Pancreas (tissue), 10 donors: ENCODE measurements at places on chromosomes 5 and 9.

- no peak for DNase-seq
Observed at GRCh38 chr5:2813678-2814077, 62.2 kb upstream of the IRX2 start.

GRCh38 chr5:112921026-112921832 lies 798 bp downstream of the REEP5 start:
- DNase-seq, result peak; percentile 59

GRCh38 chr9:138097501-138097991 lies 220.0 kb downstream of the CACNA1B start:
- no peak for DNase-seq

- no peak for DNase-seq
Observed at GRCh38 chr5:84285641-84286637, 98.7 kb downstream of the EDIL3 start.

DNA sequence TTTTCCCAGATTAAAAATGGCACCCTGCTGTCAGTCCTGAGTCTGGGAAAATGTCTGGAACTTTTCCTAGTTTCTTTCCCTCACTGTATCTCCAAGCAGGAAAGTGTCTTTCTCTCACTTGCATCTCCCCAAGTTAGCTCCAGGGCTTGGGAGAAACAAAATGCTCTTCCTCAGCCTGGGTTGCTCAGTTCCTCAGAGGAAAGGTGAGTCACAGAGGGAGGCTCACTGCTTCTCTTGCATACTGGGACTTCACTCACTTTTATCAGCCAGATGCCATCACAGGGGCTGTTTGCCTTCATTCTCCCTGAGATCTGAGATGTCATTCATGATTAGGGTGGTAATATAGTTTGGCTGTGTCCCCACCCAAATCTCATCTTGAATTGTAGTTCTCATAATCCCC lies 519.9 kb downstream of the SEMA5A start:
- no peak for DNase-seq

DNA sequence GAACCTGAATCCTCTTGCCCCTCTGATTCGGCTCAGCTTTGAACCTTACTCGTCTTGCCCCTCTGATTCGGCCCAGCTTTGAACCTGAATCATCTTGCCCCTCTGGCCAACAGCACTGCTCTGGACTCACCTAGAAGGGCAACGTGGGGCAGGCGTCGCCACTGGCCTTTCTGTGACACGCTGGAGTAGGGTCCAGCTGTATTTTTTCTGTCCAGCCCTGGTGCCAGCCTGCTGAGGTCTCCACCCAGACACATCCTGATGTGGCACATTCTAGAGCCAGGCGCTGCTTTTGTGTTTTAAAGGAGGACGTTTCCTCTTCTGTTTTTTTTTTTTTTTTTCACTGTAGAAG lies 15.2 kb upstream of the CPEB4 start:
- DNase-seq, result no peak

DNA sequence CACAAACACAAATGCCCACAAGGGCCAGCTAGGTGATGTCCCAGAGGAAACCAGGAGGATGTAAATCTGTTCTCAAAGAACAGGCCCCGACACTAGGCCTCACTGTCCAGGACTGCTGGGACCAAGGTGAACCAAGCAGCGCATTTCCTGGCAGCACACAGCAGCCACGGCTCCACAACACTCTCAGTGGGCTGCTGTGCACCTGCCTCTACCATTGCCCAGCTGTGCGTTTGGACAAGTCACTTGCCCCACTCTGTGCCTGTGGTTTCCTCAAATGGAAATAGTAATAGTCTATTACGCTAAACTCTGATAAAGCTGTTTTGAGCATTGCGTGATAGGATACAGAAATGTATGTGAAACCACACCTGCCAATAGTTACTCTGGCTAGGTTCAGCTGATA lies 544.5 kb downstream of the BNC2 start:
- DNase-seq, result no peak

DNA sequence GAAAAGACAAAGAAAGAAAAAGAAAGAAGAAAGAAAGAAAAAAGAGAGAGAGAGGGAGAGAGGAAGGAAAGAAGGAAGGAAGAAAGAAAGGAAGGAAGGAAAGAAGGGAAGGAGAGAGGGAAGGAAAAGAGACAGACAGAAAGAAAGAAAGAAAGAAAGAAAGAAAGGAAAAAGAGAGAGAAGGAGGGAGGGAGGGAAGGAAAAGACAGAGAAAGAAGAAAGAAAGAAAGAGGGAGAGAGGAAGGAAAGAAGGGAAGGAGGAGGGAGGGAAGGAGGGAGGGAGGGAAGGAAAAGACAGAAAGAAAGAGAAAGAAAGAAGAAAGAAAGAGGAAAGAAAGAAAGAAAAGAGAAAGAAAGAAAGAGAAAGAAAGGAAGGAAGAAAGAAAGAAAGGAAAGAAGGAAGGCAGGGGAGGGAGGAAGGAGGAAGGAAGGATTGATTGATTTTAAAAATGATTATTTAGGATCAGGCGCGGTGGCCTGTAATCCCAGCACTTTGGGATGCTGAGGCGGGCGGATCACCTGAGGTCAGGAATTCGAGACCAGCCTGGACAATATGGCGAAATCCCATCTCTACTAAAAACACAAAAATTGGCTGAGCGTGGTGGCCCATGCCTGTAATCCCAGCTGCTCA lies 23.3 kb upstream of the TOR1B start:
- DNase-seq, result no peak

GRCh38 chr9:20941174-20941690 lies 90.2 kb downstream of the HACD4 start:
- DNase-seq, result peak; percentile 30

GRCh38 chr9:134570711-134571325 lies 70.8 kb upstream of the COL5A1 start:
- no peak for DNase-seq

- DNase-seq, result no peak
Observed at GRCh38 chr5:171462136-171462927, 42.9 kb downstream of the FGF18 start.

DNA sequence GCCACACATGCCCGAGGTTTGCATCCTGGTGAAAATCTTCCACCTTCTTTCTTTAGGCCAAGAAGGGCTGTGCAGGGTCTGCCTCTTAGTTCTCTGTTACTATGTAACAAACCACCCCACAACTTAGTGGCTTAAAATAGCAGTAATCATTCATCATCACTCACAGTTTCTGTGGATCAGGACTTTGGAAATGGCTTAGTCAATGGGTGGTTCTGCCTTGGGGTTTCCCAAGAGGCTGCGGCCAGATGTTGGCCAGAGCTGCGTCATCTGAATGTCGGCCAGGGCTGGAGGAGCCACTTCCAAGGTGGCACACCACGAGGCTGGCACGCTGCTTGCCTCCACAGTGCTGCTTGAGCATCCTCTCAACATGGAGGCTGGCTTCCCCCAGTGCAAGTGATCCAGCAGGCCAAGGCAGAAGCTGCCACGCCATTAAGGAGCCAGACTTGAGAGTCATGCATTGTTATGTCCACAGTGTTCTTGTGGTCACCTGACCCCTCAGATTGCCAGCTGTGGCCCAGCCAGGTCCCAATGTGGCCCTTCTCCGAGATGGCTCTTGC lies 135.2 kb downstream of the RXRA start:
- DNase-seq, result peak; percentile 32

DNA sequence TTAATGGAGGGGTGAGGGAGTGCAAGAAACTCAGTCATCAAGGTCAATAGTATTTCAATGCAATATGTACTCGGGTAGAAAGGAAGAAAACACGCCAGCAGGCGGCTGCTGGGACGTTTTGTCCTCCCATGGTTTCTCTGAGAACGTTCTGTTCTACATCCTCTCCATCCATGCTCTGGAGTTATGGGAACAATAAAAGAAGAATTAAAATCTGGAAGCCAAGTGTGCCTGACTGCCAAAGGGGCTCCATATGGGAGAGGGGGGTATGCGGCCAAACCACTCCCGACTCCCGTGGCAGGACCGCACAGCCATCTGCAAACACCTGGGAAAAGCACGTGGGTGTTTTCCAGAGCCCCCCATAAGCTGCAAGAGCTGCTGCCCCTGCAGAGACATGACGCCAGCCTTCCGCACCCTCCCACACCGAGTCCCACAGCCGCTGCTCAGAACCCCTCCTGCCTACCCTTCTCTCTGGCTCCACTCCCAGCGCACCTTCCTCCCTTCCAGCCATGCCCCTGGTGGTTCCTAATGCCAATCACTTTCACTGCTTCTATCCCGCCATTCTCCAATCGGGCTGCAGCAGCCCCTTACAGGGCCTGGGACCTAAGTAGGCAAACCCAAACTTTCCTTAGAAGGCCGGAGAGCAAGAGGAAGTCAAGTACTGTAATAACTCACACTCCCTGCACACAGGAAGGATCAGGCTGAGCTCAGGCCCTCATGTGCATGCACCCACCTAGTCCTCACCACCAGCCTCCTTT lies 241.6 kb downstream of the SYK start:
- no peak for DNase-seq

DNA sequence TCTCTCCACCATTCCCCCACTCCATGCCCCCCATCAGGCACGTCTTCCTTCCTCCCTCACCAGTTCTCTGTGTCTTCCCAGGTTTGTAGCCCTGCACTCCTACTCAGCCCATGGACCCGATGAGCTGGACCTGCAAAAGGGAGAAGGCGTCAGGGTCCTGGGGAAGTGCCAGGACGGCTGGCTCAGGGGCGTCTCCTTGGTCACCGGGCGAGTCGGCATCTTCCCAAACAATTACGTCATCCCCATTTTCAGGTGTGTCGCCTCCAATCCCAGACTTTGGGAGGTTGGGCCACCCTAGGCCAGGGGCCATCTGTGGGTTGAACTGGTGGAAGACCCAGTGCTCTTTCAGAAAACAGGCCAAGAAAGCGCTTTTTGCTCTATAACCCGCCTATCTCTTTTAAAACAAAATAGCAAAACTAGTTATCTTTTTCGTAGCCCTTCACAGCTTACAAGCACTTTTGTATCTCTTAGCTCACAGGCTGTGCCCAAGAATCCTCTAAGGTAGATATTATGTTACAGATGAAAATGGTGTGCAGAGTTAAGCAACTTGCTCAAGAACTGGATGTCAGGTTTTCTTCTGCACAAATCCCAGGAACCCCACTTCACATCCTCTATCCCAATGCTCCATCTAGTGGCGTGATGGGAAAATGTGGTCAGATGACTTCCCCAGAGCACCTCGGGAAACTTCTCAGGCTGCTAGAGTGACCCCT lies 56.2 kb downstream of the PLAC8L1 start:
- peak; percentile 63 for DNase-seq

- no peak for DNase-seq
Observed at GRCh38 chr5:39176759-39177630, 42.4 kb downstream of the FYB1 start.

GRCh38 chr9:93730648-93731047 lies 154.3 kb downstream of the PHF2 start:
- DNase-seq, result no peak

DNA sequence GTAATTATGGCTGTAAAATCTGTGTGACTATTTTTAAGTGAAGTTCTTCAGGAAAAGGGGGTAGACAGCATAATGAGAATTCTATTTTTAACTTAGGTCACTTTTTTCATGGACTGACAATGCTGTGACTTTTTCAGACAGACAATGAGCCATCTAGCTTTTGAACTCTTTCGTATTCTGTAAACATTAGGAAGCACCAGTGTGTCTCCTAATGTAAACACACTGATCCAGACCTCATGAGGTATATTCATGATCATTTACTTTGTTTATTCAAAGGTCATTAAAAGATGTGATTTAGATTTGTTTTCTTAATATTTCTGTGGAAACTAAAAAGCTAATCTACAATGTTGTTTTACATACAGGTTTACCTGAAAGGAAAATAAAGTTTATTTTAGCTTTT lies 352.6 kb downstream of the ADGRV1 start:
- DNase-seq, result no peak
